Left cardiac atrium (tissue), 4 donors: ENCODE measurements at places on chromosomes 3 and 15. TPM values are rescaled to one million over a fixed set of nuclear protein-coding genes. Genes with fewer than 3 reads are reported as not detected.

- DNase-seq: no peak
These were observed 37.7 kb upstream of the PARL start for GRCh38 chr3:183922421-183922820.

DNA sequence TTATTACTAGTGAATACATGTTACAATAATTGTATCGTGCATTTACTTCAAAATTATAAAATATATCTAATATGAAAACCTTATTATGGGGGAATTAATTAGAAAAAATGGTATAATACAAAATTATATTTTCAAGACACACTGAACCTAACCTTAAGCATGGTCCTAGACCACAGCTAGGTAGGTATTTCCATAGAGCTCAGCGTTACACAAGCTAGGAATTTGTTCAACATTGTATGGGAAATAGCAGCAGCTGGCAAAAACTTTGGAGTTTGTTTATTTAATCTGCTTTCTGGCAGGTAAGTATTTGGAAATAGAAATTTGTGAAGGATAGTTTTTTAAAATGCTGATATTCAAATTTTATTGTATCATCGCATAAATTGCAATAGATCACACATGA is 52.9 kb downstream of the BCHE start:
- no peak for DNase-seq

NR2E3 gene
- not detected for total RNA-seq

DNA sequence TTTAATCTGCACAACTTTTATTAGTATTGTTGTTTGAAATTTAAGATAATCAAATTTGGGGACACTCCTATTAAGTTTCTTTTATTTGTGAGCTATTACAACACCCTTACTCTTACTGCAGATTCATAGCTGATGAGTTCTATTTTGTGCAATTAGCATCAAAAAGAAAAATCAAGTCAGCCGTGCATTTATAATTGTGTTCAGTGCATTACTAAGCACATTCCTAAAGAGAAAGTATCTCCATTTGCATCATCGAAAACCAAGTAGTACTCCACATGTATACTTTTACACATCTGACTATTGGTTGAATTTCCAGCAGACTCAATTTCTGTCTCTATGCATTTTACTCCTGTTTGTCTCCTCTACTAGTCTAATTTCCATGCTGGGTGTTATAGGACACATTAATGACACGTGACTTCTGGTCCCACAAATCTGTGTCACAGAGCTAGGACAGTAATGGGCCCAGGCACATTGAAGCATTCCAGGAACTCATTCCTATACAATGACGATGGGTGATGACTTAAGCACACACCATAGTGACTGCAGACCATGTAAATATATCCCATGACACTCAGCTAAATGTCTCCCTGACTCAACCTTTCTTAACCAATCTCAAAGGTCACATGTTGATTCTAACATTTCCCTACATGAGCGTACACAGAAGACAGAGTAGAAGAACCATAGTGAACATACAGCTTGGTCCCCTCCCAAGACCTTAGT is 477.5 kb downstream of the LPP start:
- DNase-seq: no peak

GRCh38 chr3:87634426-87634825 is 358.0 kb upstream of the POU1F1 start:
- no peak for DNase-seq

MME gene
- total RNA-seq: 16.5 TPM

DNA sequence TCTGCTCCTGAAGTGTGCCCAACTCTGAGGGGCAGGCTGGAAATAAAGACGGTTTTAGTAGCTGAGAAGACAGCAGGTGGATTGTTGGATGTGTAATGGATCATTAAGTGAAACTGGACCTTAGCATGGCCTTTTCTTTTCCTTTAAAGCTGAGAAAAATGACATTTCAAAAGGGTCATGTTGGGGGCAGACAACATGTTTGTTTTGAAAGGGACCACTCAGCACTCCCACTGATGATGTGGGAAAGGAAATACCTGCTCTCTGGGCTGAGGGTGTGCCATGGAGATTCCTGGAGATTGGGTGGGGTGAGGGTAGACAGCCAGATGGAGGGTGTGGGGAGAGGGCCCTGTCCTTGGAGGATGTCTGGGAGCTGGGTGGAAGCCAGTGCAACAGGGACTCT is 38.4 kb downstream of the ANAPC13 start:
- DNase-seq: no peak

DNA sequence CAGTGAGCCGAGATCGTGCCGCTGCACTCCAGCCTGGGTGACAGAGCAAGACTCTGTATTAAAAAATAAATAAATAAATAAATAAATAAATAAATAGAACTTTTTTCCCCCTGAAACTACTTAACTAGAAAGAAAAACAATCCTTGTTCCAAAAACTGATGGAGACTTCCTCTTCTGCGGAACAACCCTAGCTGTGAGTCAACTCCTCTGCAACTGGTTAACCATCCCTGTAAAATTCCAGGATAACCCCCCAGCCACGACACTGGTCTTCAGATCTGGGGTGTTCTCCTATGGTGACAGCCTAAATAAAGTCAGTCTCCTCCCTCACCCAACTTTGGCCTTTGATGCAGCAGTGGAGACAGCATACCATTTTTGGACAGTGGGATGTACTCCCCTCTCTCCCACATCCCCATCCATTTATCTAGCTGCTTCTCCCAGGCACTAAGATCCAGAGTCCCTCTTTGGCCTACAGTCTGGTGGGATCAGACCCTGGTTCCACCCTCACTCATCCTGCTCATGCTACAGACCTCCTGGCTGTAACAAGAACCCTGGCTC is 352.6 kb downstream of the OCA2 start:
- no peak for DNase-seq

GRCh38 chr15:40873694-40874561 is at the start of gene RHOV:
TSS of gene RHOV (minus strand) at chr15:40874234. CDS start at chr15:40874139, 95 bp downstream.
- peak; percentile 66 for DNase-seq

GRCh38 chr3:113234688-113235260 is 23.4 kb downstream of the BOC start:
- no peak for DNase-seq

GRAMD1C gene
- total RNA-seq: 2.1 TPM

CDHR4 gene
- 0.24 TPM for total RNA-seq

DNA sequence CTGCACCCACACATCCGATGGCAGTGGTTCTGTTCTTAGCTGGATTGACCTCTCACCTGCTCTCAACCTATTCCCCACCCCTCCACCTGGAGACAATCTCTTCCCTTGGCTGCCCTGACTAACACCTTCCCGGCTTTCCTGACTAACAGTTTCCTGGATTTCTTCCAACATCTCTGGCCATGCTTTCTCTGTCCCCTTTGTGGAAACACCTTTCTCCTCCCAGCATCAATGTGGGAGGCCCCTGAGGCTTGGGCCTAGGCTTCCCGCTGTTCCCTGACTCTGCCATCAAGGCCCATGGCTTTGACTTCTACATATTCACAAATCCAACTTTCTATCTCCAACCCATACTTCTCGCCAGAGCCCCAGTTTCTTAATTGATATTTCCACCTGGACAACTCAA is 142.8 kb upstream of the ATP2B2 start:
- DNase-seq: no peak

PLCL2 gene
- total RNA-seq: 29.3 TPM

- DNase-seq: peak; percentile 83
These were observed 544.8 kb downstream of the AGBL1 start for GRCh38 chr15:86624261-86625036.

ARPIN gene
- 10.2 TPM for total RNA-seq

MIX23 gene
- 28.7 TPM for total RNA-seq

GOLGA6B gene
- not detected for total RNA-seq

GRCh38 chr3:105876780-105877327 is 8.0 kb upstream of the CBLB start:
- no peak for DNase-seq

- DNase-seq: no peak
These were observed 13.1 kb upstream of the ALDH1A2 start for GRCh38 chr15:58078591-58078990.

- no peak for DNase-seq
These were observed 703.0 kb upstream of the ZNF385D start for GRCh38 chr3:22453906-22454535.

DNA sequence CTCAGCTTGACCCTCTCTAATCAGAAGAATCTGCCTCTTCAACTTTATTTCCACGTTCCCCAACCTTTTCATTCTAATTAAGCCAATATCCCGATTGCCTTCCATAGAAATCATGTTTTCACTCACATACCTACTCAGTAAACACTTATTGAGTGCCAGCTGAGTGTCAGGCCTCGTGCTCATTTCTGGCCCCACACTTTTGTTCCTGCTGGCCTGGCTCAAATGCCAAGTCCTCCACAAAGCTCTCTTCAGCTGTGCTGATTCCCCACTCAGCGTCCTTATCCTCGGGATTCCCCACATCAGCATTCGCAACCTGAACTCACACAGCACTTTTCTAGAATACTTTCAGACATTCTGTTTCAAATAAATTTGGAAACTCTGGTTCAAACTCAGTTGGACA is 68.9 kb downstream of the THBS1 start:
- peak; percentile 24 for DNase-seq

DNA sequence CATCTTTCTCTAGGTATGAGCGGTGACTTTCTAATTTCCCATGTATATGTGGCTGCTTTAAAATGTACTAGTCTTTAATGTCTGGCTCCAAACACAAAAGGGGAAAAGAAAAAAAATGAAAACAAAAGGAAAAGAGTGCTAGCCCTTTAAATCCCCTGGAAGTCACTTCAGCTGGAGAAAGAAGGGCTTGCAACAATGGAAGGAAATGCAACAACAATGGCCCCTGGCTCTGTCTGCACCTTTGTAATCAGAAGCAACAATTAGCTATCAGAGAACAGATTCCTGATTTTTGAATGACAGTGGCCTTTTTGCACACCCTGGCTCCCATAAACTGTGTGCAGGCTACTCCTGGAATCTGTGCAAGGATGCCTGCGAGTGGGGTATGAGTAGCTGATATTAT is 591.2 kb downstream of the FHIT start:
- no peak for DNase-seq

DNA sequence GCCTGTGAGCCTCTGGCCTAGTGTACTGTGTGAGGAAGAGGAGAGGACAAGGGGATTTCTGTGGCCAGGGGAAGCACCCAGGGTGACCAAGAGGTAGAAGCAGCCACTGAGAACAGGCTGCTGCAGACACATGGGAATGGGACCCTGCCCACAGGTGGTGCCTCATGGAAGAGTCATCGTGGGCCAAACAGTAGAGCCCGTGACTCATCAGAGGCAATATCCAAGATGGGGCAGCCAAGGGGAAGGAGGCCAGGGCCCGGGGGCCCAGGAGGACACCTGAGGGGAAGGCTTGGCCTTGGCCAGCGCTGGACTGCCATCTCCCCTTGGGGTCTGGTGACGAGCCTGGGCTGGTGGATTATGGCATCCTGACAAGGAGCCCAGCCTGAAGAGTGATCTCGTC is 275.0 kb upstream of the LYSMD4 start:
- no peak for DNase-seq

ACKR2 gene
- total RNA-seq: 2.2 TPM

FRMD5 gene
- 25.1 TPM for total RNA-seq

DNA sequence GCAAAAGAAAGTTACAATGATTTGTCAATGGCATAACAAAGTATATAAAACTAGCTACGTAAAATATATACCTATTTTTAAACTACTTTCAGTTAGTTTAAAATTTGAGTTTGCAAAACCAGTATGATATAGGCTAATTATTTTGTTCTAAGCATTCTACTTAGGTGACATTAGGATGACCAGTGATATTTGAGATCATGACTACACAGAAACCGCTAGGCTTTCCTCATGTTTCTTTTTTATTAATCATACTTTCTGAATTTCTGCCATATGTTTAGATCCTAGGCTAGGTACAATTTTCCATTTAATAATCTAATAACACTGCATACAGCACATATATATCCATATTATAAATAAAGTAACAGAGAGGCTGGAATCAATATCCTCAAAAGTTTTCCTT is 52.4 kb upstream of the XRN1 start:
- no peak for DNase-seq

GRCh38 chr3:32276279-32276841 is 37.9 kb downstream of the CMTM8 start:
- DNase-seq: no peak

XCR1 gene
- 0.08 TPM for total RNA-seq

RPL4 gene
- 1,535 TPM for total RNA-seq

- no peak for DNase-seq
These were observed 41.9 kb downstream of the LIPC start for GRCh38 chr15:58473724-58474123.

GRCh38 chr15:71294251-71294910 is 179.1 kb downstream of the THSD4 start:
- no peak for DNase-seq

ROPN1B gene
- total RNA-seq: 2.3 TPM

GRCh38 chr3:109631897-109632296 is 294.6 kb upstream of the DPPA4 start:
- no peak for DNase-seq

ERICH6 gene
- not detected for total RNA-seq

CGNL1 gene
- 26.0 TPM for total RNA-seq
